WTC11 (cell line): ENCODE measurements at places on chromosomes 1 and 21.

DNA sequence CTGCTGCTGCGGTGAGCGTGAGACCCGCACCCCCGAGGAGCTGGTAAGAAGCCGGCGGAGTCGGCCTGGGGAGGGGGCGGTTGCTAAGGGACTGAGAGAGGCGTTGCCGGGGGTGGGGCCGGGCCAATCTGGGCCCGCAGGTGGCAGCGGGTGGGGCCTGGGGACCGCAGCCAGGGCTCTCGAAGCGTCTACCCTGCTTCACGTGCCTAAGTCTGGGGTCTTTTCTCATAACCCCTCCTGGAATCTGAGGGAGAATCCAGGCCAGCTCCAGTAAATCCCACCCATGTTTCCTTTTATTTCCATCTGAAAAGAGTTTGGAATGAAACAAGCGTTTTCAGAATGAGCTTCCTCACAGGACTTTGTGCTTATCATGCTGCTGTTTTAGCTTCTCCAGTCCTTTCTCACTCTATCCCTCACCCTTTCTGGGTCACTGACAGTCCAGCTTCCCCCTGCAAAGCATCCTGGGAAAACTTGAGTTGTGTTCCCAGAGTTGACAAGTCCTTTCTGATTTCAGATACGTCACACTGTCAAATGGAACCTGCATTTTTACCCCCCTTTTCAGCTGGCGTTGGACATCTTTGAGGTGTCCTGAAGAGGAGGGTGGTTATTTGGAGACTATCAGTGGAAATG, 431 bp downstream of the CLCN6 start:
- H3K4me1 ChIP-seq = peaks cover 57% of the 10 kb centered on the region
- no peaks in the 10 kb centered on the region for H3K27me3 ChIP-seq
- DNase-seq = no peak
- H3K27ac ChIP-seq = peak overlapping the region; percentile 99
- peaks cover 19% of the 10 kb centered on the region for H3K36me3 ChIP-seq
- H3K4me3 ChIP-seq = peak overlapping the region; percentile 99

DNA sequence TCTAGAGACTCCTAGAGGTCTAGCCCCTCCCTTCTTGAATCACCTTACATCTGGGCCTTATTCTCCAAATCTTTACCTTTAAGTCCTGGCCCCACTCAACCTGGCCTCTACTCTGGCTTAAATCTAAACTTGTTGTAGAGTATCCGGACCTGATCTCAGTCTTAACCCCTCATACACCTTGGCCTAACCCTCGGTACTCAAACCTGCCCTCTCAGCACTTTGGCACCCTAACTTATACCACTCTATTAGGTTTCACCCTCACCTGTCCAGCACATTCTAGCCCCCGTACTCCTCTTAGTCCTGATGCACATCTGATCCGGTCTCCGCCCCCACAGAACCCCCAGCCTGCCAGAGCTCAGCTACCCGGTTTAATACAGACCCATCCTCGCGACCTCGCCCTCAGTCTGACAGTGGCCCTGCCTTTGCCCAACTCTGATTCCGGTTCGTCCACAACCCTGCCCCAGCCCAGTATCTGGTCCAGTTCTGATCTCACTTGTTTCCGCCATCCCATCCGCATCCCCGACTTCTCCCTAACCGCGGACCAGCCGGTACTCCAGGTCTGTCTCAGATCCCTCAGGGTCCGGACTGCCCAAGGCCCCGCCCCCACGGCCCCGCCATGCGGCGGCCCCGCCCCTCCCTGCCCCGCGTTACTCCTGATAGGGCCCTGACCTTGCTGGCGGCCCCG, 1.5 kb downstream of the TRIM62 start:
- H3K27ac ChIP-seq = no peak overlapping the region
- H3K36me3 ChIP-seq = no peaks in the 10 kb centered on the region
- peak; percentile 92 for DNase-seq

DNA sequence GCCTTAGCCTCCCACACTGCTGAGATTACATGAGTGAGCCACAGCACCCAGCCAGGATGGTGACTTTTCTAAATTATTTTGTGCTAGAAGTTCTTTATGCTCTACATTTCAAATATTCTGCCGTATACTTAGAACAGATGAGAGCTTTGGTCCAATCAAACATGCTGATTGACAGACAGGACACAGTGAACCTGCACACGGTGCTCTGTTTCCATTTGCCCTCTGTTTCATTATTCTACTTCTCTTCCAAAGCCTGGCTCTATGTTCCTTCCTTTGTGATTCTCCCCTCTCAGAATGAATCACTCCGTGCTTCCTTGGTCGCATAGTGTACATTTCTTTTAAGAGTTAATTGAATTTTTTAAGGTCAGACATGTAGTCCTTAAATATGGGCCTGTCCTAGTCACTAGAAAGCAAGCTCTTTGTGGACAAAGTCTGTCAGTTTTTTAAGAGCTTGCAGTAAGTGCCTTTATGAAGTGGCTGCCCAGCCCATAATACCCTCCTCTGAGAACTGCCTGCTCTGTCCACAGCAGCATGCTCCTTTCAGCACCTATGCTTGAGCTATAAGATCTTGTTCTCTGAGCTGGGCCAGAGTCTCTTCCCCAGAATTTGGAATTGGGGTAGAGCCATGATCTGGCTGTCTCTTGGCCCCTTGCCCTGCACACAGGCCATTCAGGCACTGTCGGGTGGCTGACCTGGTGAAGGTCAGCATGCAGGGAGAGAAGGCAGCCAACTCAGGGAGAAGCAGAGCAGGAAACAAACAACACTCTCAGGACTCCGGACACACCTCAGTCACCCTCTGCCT, 66.8 kb upstream of the SLC44A3 start:
- H3K4me1 ChIP-seq = peaks cover 30% of the 10 kb centered on the region
- H3K27ac ChIP-seq = no peak overlapping the region
- H3K27me3 ChIP-seq = no peaks in the 10 kb centered on the region
- no peak for DNase-seq

DNA sequence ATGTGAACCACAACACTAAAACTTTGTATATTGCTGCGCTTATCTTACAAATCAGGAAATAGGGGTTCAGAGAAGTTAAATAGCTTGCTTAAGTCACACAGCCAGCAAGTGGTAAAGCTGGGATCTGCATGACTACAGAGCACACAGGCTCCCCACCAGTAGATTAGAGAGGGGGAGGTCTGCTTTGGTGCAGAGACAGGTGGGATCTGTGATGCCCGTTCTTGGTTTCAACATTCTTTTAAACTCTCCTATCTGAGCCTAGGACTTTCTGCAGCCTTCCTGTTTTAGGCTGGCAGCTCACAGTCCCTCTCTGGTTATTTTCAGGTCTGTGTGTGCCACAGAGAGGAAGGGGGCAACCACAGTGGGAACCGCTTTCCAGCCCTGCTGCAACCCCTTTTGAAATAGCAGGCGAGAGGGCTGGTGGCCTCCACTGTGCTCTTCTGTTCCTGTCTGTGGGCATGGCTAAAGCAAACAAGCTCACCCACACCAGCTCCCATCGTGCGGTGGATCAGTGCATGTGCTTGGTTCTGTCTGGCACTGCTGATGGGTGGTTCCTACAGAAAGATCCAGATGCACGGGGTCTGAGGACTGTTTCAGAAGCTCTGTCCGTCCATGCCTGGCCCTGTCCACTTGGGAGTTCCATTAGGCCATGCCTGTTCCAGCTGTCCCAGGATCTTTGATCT, 1.7 kb upstream of the IL6R start:
- peaks cover 49% of the 10 kb centered on the region for H3K27me3 ChIP-seq
- H3K4me3 ChIP-seq = no peak overlapping the region
- no peaks in the 10 kb centered on the region for H3K36me3 ChIP-seq
- no peak for DNase-seq
- no peak overlapping the region for H3K27ac ChIP-seq

GRCh38 chr1:20112279-20113000, 6.9 kb downstream of the PLA2G2D start:
- DNase-seq = no peak
- no peak overlapping the region for H3K4me3 ChIP-seq
- H3K4me1 ChIP-seq = peaks cover 25% of the 10 kb centered on the region
- no peak overlapping the region for H3K27ac ChIP-seq
- no peaks in the 10 kb centered on the region; the same call in 1 of the 2 replicates for H3K27me3 ChIP-seq

- DNase-seq = no peak
- H3K27ac ChIP-seq = no peak overlapping the region
- H3K4me1 ChIP-seq = peaks cover 6% of the 10 kb centered on the region
Observed at GRCh38 chr1:16967095-16967575, 13.3 kb downstream of the MFAP2 start.

- H3K27me3 ChIP-seq = peaks cover 22% of the 10 kb centered on the region
- no peaks in the 10 kb centered on the region for H3K36me3 ChIP-seq
- no peak overlapping the region for H3K27ac ChIP-seq
- no peak overlapping the region for H3K4me3 ChIP-seq
- no peak for DNase-seq
Observed at GRCh38 chr1:89627596-89627962, 5.3 kb upstream of the LRRC8C start.

GRCh38 chr1:93965256-93965655, 56.0 kb upstream of the GCLM start:
- no peak overlapping the region for H3K4me3 ChIP-seq
- H3K36me3 ChIP-seq = no peaks in the 10 kb centered on the region
- no peak for DNase-seq
- H3K4me1 ChIP-seq = 0 out of 2 replicates have a peak, but pooled peaks cover 4% of the 10 kb centered on the region

DNA sequence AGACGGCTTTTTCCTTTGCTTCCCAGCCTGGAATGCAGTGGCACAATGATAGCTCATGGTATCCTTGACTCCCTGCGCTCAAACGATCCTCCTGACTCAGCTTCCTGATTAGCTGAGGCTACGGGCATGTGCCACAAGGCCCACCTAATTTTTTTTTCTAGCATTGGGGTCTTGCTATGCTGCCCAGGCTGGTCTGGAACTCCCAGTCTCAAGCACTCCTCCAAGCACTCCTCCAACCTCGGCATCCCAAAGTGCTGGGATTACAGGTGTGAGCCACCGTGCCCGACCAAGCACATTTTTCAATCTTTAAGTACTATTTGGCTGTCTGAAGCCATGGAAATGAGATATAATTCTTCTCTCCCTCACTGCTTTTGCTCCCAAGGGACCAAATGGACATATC, 58.7 kb downstream of the MAB21L3 start:
- DNase-seq = no peak
- no peak overlapping the region for H3K4me3 ChIP-seq
- H3K36me3 ChIP-seq = no peaks in the 10 kb centered on the region
- no peak overlapping the region for H3K27ac ChIP-seq
- H3K4me1 ChIP-seq = peaks cover 18% of the 10 kb centered on the region

GRCh38 chr1:223556414-223557129, 108.9 kb downstream of the CAPN8 start:
- no peaks in the 10 kb centered on the region for H3K27me3 ChIP-seq
- no peaks in the 10 kb centered on the region for H3K4me1 ChIP-seq
- H3K27ac ChIP-seq = no peak overlapping the region
- DNase-seq = peak; percentile 86
- no peaks in the 10 kb centered on the region for H3K36me3 ChIP-seq

- H3K4me3 ChIP-seq = no peak overlapping the region
- H3K27me3 ChIP-seq = no peaks in the 10 kb centered on the region; the same call in 1 of the 2 replicates
- no peak for DNase-seq
- peaks cover 2% of the 10 kb centered on the region; the same call in 1 of the 2 replicates for H3K4me1 ChIP-seq
Observed at GRCh38 chr1:210496063-210496462, 167.4 kb downstream of the HHAT start.

GRCh38 chr1:47226839-47227215, 5.2 kb downstream of the TAL1 start:
- peaks cover 53% of the 10 kb centered on the region for H3K4me1 ChIP-seq
- no peak for DNase-seq
- no peak overlapping the region for H3K4me3 ChIP-seq
- peaks cover 63% of the 10 kb centered on the region for H3K27me3 ChIP-seq

GRCh38 chr1:23159963-23160877, 8.4 kb downstream of the LUZP1 start:
- H3K27me3 ChIP-seq = no peaks in the 10 kb centered on the region
- H3K36me3 ChIP-seq = no peaks in the 10 kb centered on the region
- H3K27ac ChIP-seq = no peak overlapping the region
- no peak for DNase-seq
- H3K4me3 ChIP-seq = no peak overlapping the region
